ENCODE measurements at places on chromosomes 1 and 21.

DNA sequence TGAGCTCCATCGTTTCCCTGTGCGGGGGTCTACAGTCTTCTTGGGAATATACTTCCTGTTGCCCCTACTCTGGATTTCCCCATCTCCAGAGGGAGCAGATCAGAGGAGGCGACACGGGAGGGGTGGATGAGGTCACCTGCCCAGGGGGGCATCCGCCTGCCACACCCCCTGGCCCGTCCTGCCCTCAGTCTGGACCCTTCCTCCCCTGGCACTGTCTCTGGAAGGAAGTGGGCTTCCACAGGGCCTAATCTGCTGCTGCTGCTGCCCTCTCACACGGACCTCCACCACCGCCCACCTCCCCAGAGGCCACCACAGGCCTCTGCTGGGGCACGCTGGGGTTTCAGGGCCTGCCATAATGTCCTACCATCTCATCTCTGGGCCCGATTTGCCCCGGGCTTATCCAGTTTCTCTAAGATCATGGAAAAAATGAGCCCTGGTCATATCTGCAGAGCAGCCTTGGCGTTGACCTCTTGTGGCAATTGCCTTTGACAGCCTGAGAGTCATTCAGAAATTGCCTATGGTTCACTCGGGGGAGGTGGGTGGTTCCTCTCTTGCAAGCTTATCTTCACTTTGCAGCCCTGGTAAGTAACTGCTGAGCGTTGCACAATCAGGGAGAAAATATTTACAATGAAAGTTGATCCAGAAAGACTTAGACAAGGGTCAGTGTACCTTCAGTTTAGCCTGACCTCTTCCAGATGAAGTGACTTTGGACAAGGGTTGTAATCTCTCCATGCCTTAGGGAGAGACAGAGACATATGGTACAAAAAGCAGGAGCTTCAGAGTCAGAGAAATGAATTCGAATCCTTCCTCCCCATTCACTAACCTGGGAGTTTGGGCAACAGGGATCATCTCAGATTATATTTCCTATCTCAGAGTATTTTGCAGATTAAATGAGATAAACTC lies 252.4 kb downstream of the TOMM20 start:
- DNase-seq = peak; percentile 57

GRCh38 chr1:13965770-13966398 lies 265.9 kb downstream of the PRDM2 start:
- DNase-seq = peak; percentile 49

- DNase-seq = peak; percentile 91
These were observed at the start of gene SLC35A3 for GRCh38 chr1:99969729-99970621. SLC35A3 (plus strand) TSS chr1:99969996; CDS start chr1:99993555, 23,559 bp downstream.

DNA sequence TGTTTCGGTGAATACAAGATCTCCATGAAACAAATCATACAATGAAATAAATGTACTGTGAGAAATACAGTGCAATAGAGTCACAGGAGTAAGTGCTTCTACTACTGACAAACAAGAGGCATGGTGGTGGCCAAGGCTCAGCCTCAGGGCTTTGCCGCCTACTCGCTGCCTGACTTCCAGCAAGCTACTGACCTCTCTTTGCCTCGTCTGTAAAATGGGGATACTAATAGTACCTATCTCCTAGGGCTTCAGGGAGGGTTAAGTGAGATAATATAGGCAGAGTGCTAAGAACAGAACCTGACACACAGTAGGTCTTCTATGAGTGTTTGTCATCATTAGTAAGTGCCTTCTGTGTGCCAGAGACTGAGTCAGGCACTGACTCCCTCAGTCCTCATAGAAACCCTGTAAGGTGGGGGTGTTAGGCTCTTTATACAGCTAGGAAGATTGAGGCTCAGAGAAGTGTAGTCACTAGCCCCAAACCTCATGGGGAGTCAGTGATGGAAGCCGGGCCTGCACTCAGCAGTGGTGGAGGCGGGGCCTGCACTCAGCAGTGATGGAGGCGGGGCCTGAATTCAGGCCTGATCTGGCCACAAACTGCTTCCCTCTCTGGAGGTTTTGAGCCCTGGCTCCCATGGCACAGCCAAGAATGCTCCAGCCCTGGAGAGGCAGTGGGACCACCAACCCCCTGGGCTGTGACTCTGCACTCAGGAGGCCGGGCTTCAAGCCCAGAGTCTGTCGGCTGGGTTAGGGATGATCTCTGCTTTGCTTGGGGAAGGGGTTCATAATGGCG lies 6.8 kb downstream of the BSND start:
- DNase-seq = no peak

DNA sequence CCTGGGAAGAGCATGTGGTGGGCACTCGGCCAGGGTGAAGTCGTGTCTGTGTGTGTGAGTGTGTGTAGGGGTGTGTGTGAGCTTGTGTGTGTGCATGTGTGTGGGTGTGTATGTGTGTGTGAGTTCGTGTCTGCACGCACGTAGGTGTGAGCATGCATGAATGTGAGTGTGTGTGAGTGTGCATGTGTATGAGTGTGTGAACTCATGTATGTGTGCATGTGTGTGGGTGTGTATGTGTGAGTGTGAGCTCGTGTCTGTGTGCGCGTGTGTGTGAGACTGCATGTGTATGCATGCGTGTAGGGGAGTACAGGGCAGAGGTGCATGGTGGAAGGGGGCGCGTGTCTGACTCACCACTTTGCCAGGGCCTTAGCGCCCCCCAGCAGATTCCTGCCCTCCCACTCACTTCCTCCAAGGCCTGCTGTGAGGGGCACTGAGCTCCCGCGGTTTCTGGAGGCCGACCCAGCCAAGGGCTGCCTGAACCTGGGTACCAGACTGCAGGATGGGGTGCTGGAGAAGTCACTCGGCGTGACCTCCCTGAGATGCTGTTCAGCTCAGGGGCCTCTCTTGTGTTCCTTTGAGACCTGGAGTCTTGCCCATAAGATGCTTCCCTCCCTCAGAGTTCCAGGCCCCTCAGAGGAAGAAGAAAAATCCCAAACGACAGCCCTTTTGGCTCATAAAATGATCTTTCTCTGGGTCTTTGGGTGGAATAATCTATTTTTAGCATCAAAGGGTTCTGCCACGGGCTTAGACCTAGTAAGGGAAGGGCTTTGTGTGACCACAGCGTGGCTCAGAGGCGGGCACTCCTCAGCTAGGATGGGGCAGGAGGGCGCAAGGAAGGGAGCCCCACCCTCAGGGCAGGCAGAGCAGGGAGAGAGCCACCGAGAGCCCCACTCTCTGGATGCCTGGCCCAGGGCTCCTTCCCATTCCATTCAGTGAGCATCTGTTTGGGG lies 41.1 kb upstream of the RUNX3 start:
- DNase-seq = no peak

GRCh38 chr1:27341525-27342252 lies at the start of gene SYTL1:
SYTL1 (plus strand) TSS chr1:27342022; CDS start chr1:27345335, 3,313 bp downstream.
- peak; percentile 75 for DNase-seq
